ENCODE measurements at places on chromosomes 1 and 21. TPM values are rescaled to one million over a fixed set of nuclear protein-coding genes. Genes with fewer than 3 reads are reported as not detected.

Gene CELA3B
- 2.0 TPM for total RNA-seq

Gene ELF3
- 1,089 TPM for total RNA-seq

Gene PPM1J
- 1.1 TPM for total RNA-seq

Gene C1orf74
- total RNA-seq = 2.0 TPM

Gene FMO5
- 65.9 TPM for total RNA-seq

Gene AK5
- total RNA-seq = 0.43 TPM

Gene NID1
- total RNA-seq = 12.1 TPM

Gene LIN28A
- total RNA-seq = not detected

Gene DIO1
- total RNA-seq = 0.31 TPM

Gene ST7L
- total RNA-seq = 15.5 TPM

Gene KCNA2
- total RNA-seq = 1.0 TPM

Gene SYCP1
- not detected for total RNA-seq

Gene AHCYL1
- 90.7 TPM for total RNA-seq

Gene ACTN2
- total RNA-seq = not detected

Data from left colon (tissue), 2 donors.